ENCODE measurements at places on chromosomes 12 and 14. TPM values are rescaled to one million over a fixed set of nuclear protein-coding genes. Genes with fewer than 3 reads are reported as not detected.

DNA sequence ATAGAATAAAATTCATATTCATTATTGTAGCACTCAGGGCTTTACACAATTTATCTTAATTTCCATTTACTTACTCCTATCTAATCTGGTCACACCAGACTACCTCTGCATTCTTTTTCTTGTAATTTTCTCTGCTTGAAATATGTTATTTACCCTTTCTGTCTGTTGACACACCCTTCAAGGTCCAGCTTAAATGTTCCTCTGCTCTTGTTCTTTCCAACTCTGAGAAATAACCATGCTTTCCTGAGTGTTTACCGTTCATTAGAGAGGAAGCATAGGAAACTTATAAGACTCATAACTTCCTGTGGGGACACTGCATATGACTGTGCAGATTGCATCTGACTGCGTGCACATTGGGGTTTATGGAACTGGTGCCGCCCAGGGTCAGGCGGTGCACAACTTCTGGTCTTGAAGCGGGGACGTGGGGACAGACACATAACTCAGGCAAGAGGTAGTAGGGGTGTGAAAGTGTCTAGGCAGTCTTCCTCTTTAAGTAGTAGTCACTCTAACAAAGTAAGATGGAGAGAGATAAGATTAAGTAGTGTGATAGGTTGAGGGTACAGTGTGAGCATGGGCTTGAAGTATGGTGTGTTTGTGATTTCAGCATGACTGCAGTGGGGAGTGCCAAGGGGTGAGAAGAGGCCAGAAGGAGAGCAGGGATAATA, 42.6 kb upstream of the FOXJ2 start:
- H3K36me3 ChIP-seq: no peaks in the 10 kb centered on the region
- H3K4me3 ChIP-seq: peak overlapping the region; percentile 68
- no peaks in the 10 kb centered on the region for H3K27me3 ChIP-seq
- H3K27ac ChIP-seq: peak overlapping the region; percentile 86

DNA sequence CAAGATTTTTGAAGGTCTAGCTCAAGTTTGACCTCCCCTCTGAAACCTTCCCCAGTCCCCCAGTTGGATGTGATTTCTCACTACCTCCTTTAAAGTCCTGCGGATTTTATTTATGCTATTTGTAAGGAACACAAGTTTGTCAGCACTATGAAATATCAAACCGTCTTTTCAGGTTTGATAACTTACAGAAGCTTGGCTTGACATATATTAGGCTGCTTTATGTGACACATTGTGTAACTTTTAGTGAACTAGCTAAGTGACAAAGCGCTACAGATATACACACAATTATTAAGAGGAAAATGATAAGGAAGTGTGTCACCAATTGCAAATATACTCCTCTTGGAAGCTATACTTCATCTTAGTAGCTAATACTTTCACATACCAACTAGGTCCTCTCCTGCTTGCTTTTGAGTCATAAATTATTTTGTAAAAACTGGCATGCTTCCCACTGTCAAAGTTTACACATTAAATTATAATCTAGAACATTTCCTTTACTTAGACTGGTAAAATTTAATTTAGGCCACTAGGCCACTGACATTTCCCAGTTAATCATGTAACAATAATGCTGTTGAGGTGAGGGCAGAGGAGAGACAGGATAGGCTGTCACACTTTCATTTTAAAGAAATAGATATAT, 149.5 kb downstream of the TMTC3 start:
- no peak overlapping the region for H3K27ac ChIP-seq
- no peaks in the 10 kb centered on the region for H3K27me3 ChIP-seq
- no peak for DNase-seq
- peaks cover 21% of the 10 kb centered on the region for H3K36me3 ChIP-seq
- no peak overlapping the region for H3K4me3 ChIP-seq

DNA sequence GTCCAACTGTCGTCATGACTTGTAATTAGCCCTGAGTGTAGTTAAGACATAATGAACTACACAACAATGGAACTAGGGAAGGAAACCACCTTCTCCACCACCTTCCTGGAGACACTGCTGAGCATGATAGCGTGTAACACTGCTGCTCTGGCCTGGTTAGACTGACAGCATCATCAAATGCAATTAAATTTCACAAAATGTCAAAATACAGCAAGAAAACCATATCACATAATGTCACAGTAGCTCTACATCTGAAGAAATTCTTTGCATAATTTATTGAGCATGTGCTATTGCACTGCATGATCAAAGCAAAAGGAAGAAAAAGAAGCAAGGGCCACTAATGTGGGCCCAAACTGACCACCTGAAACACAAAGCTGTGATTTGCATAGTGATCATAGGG, 321.8 kb upstream of the TMTC1 start:
- H3K36me3 ChIP-seq: no peaks in the 10 kb centered on the region
- H3K27ac ChIP-seq: no peak overlapping the region
- DNase-seq: no peak

GRCh38 chr12:1811948-1812291, 8.4 kb upstream of the LRTM2 start:
- DNase-seq: no peak
- H3K27ac ChIP-seq: no peak overlapping the region
- H3K4me1 ChIP-seq: peaks cover 8% of the 10 kb centered on the region
- no peak overlapping the region for H3K4me3 ChIP-seq
- peaks cover 14% of the 10 kb centered on the region for H3K27me3 ChIP-seq

DNA sequence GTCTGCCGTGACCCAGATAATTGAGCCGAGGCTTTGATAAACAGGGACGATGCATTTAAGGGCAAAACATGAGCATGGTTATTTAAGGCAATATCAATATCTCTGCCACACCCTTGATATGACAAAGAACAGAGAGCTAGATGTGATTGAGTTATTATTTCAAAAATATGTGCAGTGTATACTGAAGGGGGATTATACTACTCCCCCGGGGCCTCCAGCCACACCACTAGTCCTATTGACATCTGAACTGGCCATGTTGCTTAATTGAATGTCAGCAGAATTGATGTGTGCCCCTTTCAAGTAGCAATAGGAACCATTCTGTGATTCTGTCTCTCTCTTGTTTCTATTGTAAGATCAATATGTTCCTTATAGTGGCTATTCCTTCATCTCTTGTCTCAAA, 794.8 kb upstream of the SEL1L start:
- DNase-seq: no peak
- H3K27ac ChIP-seq: no peak overlapping the region
- H3K36me3 ChIP-seq: no peaks in the 10 kb centered on the region
- no peak overlapping the region for H3K4me3 ChIP-seq

GRCh38 chr14:61586544-61587055, 108.7 kb upstream of the HIF1A start:
- H3K4me3 ChIP-seq: no peak overlapping the region
- DNase-seq: no peak

GRCh38 chr14:80388980-80389711, 177.8 kb upstream of the DIO2 start:
- no peaks in the 10 kb centered on the region for H3K4me1 ChIP-seq
- H3K4me3 ChIP-seq: no peak overlapping the region
- no peak for DNase-seq
- no peaks in the 10 kb centered on the region for H3K27me3 ChIP-seq
- H3K27ac ChIP-seq: no peak overlapping the region
- H3K36me3 ChIP-seq: no peaks in the 10 kb centered on the region

DNA sequence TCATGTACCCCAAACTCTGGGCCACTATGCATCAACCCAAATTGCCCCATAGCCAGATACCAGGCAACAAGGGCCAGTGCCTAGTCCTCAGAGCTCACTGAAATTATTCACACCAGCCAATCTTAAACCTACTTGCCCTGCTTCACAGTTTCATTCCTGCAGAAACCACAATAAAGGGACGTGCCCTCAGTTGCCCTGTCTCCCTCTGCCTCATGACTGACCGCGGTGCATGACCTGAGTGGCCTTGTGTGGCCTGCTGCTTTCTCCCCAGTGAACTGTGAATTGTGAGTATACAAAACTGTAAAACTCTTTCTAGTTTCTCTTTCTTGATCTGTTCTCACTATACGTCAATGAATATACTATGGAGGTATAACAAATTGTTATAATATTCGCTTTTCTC, 490.9 kb upstream of the MIS18BP1 start:
- no peak overlapping the region for H3K27ac ChIP-seq
- no peak overlapping the region for H3K4me3 ChIP-seq
- no peak for DNase-seq
- H3K27me3 ChIP-seq: no peaks in the 10 kb centered on the region
- H3K36me3 ChIP-seq: no peaks in the 10 kb centered on the region

GRCh38 chr12:57839996-57840395, 6.5 kb downstream of the CTDSP2 start:
- peaks cover 78% of the 10 kb centered on the region for H3K4me1 ChIP-seq
- H3K27ac ChIP-seq: no peak overlapping the region
- H3K4me3 ChIP-seq: no peak overlapping the region

DNA sequence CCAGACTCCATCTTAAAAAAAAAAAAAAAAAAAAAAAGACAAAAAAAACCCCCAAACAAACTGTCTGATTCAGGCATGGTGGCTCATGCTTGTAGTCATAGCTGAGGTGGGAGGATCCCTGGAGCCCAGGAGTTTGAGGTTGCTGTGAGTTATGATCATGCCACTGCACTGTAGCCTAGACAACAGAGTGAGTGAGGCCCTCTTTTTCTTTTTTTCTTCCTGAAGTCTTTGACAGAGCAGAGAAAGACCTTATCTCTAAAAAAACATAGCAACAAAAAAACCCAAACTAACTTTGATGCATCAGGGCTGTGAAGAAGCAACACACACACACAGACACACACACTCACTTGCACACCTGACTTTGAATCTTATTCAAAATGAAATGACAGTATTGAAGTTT, 7.7 kb upstream of the AMN1 start:
- H3K36me3 ChIP-seq: no peaks in the 10 kb centered on the region
- DNase-seq: peak; percentile 60
- no peaks in the 10 kb centered on the region for H3K27me3 ChIP-seq

GRCh38 chr12:32183650-32184049, 77.0 kb downstream of the BICD1 start:
- H3K36me3 ChIP-seq: no peaks in the 10 kb centered on the region
- no peak for DNase-seq
- H3K27ac ChIP-seq: no peak overlapping the region

DNA sequence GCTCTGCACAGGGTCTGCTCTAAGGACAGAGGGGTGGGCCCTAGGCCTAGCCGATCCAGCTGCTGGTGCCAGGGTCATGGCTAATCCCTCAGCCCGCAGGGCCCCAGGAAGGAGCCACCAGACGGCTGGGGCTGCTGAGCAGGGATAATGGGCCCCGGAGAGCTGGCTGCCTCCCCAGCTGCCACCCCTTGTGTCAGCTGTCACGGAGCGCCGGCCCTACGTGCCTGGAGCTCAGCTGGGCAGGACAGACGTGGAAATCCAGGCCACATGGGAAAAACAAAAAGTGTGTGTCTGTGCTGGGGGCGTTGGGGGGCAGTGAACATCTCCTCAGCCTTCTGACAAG, 36.2 kb downstream of the CHGA start:
- no peak overlapping the region for H3K27ac ChIP-seq
- DNase-seq: no peak
- no peaks in the 10 kb centered on the region for H3K36me3 ChIP-seq
- H3K4me3 ChIP-seq: no peak overlapping the region

GRCh38 chr14:61746881-61747280, 15.3 kb upstream of the SNAPC1 start:
- no peak for DNase-seq
- peak overlapping the region; percentile 50 for H3K27ac ChIP-seq
- H3K4me3 ChIP-seq: peak overlapping the region; percentile 9

DNA sequence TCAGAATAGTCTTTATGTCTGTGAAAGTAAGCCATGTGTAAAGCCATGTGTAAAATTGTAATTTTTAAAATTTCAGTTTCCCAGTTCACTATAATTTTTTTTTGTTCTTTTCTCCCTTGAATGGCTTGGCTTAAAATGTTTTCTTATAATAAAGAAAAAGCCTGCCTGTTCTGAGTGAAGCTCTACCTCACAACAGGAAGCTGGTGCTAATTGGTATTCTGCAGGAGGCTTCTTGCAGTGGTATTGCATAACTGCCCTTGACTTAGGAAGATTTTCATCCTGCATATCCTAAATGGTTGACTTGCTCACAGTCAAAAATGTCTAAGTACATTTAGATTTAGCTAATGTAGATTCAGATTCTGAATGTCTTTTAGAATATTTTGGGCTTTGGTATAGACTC, 49.5 kb downstream of the ATP2A2 start:
- no peak overlapping the region for H3K4me3 ChIP-seq
- DNase-seq: no peak
- peaks cover 11% of the 10 kb centered on the region for H3K4me1 ChIP-seq
- no peaks in the 10 kb centered on the region for H3K27me3 ChIP-seq
- peaks cover 76% of the 10 kb centered on the region for H3K36me3 ChIP-seq
- H3K27ac ChIP-seq: no peak overlapping the region

DNA sequence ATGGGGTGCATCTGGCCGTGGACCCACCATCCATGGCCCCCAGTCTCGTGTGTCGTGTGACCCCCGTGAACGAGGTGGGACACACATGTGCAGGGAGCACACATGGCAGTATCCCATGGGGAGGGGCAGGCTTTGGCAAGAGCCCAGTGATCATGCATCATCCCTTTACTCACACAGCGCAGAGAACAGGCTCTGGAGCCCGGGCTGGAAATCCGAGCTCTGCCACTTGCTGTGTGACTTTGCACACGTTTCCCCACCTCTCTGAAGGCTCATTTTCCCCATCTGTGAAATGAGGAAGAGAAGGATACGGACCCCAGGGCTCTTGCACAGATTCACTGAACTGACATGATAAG, 119.9 kb downstream of the PHETA1 start:
- no peak for DNase-seq
- H3K4me1 ChIP-seq: no peaks in the 10 kb centered on the region
- H3K27me3 ChIP-seq: no peaks in the 10 kb centered on the region
- H3K27ac ChIP-seq: no peak overlapping the region

DNA sequence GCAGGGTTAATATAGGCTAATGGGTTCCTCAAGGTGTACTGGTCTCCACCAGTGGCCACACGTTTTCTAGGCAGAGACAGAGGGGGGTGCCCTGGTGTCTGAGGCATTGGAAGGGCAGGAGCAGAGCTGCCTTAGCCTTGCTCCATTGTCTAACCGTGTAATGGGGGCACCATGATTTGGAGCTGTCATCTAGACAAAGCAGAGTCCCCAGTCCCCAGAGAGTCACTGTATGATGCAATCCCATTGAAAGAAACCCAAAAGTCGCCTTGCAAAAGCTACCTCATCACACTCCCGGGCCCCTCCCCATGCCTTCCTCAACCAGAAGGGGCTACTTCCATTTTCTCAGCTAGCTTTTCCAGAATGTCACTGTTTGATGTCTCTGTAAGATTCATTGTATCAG, 487.1 kb downstream of the AACS start:
- H3K36me3 ChIP-seq: no peaks in the 10 kb centered on the region
- H3K27ac ChIP-seq: no peak overlapping the region
- H3K4me1 ChIP-seq: no peaks in the 10 kb centered on the region
- no peak overlapping the region for H3K4me3 ChIP-seq
- H3K27me3 ChIP-seq: no peaks in the 10 kb centered on the region

GRCh38 chr12:47997321-47997720, 7.0 kb downstream of the COL2A1 start:
- H3K36me3 ChIP-seq: no peaks in the 10 kb centered on the region
- H3K4me3 ChIP-seq: no peak overlapping the region
- DNase-seq: no peak
- no peak overlapping the region for H3K27ac ChIP-seq
- peaks cover 11% of the 10 kb centered on the region for H3K4me1 ChIP-seq

Gene GUCY2C
- total RNA-seq: not detected

Gene GYS2
- 0.07 TPM for total RNA-seq

Gene KRT6C
- total RNA-seq: not detected

Gene SIX6
- total RNA-seq: not detected

Gene WNT5B
- total RNA-seq: 0.76 TPM

Gene TSPAN31
- total RNA-seq: 23.9 TPM

Gene TEAD4
- 13.7 TPM for total RNA-seq

Gene KITLG
- 0.39 TPM for total RNA-seq

Gene SLCO1C1
- not detected for total RNA-seq

Gene FOXN3
- total RNA-seq: 135 TPM

Gene KRT74
- not detected for total RNA-seq

Measured in activated T-helper 2 cell treated with anti-CD3 and anti-CD28 coated beads, Interferon-gamma antibody, Interleukin-2, Interleukin-4, amounts not matched to agents 10 μg/mL and 5 μg/mL and 100 μg/mL, durations not matched to agents 14 hours and 24 hours and 36 hours (primary cell).